Astrocyte (in vitro differentiated cells and primary cell): ENCODE measurements at places on chromosomes 5 and 9. TPM values are rescaled to one million over a fixed set of nuclear protein-coding genes. Genes with fewer than 3 reads are reported as not detected.

NDUFB6 gene
- total RNA-seq: 56.1 and 56.7 TPM in 2 replicates

ECM2 gene
- total RNA-seq: 0.18 and 0.22 TPM in 2 replicates

NRG2 gene
- total RNA-seq: 0.46 and 0.54 TPM in 2 replicates

HTR1A gene
- total RNA-seq: not detected in 2 replicates

TAF1L gene
- 0.02 TPM in 1 of 2 replicates, not detected in the other for total RNA-seq

PCDHB8 gene
- 4.9 and 5.3 TPM in 2 replicates for total RNA-seq

FOXD4L4 gene
- total RNA-seq: 0.14 TPM in 1 of 2 replicates, not detected in the other

FRMPD1 gene
- 0.05 and 0.07 TPM in 2 replicates for total RNA-seq

ARRDC1 gene
- total RNA-seq: 13.9 and 14.2 TPM in 2 replicates

RAB3C gene
- total RNA-seq: 0.45 and 1.3 TPM in 2 replicates
